ENCODE measurements at places on chromosomes 11 and 22. TPM values are rescaled to one million over a fixed set of nuclear protein-coding genes. Genes with fewer than 3 reads are reported as not detected.

DNA sequence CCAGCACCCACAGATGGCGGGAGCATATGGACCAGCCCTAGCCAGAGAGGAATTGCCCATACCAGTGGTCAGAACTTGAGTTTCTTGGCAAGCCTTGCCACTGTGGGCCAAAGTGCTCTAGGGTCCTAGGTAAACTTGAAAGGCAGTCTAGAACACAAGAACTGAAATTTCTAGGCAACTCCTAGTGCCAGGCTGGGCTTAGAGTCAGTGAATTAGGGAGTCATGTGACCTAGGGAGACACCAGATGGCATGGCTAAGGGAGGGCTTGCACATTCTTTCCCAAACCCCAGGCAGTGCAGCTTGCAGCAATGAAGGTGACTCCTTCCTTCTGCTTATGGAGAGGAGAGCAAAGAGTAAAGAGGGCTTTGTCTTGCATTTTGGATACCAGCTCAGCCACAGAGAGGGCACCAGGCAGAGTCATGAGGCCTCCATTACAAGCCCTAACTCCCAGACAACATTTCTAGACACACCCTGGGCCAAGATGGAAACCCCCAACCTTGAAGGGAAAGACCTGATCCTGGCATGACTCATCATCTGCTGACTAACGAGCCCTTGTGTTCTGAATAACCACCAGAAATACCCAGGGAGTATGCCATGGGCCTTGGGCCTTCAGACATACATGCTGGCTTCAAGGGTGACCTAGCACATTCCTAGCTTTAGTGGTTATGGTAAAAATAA lies 19.2 kb upstream of the OR56A3 start:
- DNase-seq, result no peak
- H3K4me1 ChIP-seq, result no peaks in the 10 kb centered on the region
- no peaks in the 10 kb centered on the region for H3K36me3 ChIP-seq
- H3K27me3 ChIP-seq, result no peaks in the 10 kb centered on the region
- no peak overlapping the region for H3K4me3 ChIP-seq

DNA sequence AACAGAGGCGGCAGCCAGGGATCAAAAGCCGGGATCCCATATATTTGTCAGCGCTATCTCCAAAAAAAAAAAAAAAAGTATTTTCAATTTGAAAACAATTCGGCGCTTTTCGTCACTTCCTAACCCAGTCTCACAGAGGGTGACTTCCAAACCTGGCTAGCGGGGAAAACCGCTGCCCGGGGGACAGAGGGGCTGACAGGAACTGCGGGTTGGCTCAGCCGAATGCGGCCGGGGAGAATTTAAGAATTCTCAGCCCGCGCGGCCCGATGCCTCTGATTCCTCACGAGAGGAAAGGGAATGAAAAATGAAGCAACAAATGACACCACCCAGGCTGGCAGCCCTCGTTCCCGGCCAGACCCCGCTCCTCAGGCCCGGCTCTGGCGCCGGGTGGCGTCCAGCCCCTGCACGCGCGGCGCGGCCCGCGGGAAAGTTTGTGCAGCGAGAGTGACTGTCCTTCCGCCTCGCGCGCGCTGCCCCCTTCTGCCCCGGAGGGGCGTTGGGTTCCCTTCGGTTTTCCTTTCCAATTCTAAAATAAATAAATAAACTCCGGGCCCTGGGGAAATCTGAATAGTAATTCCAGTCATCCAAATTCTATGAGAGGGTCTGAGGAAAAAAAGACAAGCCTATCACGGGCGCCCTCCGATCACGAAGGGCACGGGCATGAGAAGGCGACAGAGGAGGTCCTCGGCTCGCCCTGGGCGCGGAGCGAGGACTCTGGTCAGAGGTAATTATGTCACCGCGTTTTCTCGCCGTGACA lies 4.8 kb upstream of the PAX6 start:
- H3K27me3 ChIP-seq, result peaks cover 61% of the 10 kb centered on the region
- H3K4me3 ChIP-seq, result peak overlapping the region; percentile 84
- H3K27ac ChIP-seq, result no peak overlapping the region
- H3K36me3 ChIP-seq, result no peaks in the 10 kb centered on the region
- no peak for DNase-seq

GRCh38 chr11:116073854-116074837 lies 569.9 kb upstream of the CADM1 start:
- H3K36me3 ChIP-seq, result 0 out of 2 replicates have a peak, but pooled peaks cover 4% of the 10 kb centered on the region
- H3K4me1 ChIP-seq, result no peaks in the 10 kb centered on the region
- DNase-seq, result no peak

DNA sequence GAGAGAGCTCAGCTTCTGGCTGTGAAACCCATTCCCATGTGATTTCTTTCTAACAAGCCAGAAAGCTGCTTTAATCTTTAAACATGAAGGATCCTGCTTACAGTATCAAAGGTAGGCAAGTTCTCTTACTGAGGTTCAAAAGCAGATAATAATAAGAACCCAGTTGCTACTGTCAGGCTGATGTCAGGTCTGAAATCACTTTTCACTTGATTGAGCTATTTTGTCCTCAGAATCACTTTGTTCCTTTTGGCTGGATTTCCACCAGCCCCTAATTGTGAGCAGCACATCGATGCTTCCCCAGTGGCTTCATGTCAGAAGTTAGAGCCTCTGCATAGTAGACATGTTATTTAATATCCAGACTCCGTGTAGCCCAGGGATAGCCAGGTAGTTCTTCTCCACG lies 55.8 kb upstream of the CEP295 start:
- H3K27me3 ChIP-seq, result peaks cover 3% of the 10 kb centered on the region
- no peak overlapping the region for H3K27ac ChIP-seq
- no peak for DNase-seq
- H3K4me1 ChIP-seq, result no peaks in the 10 kb centered on the region
- H3K4me3 ChIP-seq, result no peak overlapping the region

DNA sequence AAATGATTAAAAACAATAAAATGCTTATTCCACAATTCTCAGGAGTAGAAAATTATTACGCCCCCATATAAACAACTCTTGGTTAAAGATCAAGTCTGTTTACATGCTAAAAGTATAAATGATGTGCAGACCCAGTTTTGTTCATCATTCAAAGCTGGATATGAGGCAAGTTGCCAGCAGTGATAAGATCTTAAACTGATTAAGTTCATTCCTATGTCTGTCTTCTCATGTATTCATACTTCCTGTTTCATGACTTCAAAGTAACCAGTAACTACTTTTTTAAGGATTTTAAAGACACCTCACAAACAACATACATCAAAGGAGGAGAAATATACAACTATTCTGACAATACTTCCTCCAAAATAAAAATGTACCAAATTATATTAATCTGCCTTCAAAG lies 55.0 kb upstream of the ARHGAP32 start:
- DNase-seq, result peak; percentile 78
- no peaks in the 10 kb centered on the region for H3K36me3 ChIP-seq
- peak overlapping the region; percentile 56 for H3K4me3 ChIP-seq

DNA sequence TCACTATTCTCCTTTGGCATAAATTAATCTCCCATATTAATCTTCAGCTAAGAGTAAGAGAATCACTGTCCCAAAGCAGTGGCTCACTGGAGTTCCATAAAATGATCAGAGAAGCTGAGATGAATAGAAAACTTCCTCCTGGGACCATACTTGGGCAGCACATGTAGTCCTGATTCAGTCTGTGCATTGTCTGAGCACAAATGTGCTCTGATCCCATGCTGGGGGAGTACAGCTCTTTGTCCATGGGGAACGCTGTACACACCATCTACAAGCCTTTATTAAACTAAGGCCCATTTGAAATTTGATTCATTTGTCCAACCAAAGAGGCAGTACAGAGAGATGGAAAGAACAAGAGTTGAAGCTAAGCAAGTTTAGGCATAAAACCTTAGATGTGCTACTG lies 147.4 kb upstream of the PGR start:
- H3K27me3 ChIP-seq, result no peaks in the 10 kb centered on the region
- H3K36me3 ChIP-seq, result no peaks in the 10 kb centered on the region
- no peak for DNase-seq
- no peak overlapping the region for H3K27ac ChIP-seq

DNA sequence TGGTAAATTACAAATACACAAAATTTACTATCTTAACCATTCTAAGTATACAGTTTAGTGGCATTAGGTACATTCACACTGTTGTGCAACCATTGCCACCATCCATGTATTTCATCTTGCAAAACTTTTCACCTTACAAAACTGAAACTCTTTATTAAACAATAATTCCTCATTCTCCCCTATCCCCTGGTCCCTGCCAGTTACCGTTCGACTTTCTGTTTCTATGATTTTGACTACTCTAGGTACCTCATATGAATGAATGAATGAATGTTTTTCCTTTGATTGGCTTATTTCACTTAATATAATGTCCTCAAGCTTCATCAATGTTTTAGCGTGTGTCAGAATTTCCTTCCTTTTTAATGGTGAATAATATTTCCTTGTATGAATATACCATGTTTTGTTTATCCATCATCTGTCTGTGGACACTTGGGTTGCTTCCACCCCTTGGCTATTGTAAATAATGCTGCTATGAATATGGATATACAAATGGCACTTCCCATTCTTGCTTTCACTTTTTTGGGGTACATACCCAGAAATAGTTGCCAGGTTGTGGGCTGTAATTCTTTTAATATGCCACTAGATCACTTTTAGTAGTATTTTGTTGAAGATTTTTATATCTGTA lies 93.0 kb downstream of the UVRAG start:
- no peak overlapping the region for H3K27ac ChIP-seq
- H3K27me3 ChIP-seq, result no peaks in the 10 kb centered on the region
- DNase-seq, result no peak
- no peak overlapping the region for H3K4me3 ChIP-seq
- no peaks in the 10 kb centered on the region for H3K4me1 ChIP-seq

DNA sequence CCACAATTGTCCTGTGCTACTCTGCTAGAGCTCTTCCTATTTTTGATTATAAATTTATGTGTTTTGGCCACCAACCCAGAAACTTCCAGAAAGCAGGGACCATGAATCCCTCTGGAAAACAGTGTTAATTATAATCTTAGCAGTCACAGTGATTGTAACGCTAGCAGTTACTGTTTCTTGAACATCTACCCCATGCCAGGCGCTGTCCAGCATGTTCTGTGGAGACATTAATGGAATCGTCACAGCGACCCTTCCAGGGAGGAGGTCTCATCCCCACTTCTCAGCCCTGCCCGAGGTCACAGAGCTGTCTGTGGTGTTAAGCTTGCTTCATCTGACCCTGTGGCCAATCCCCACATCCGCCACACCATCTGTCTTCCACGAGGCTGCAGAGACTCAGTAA lies 13.9 kb upstream of the PNPLA5 start:
- peaks cover 4% of the 10 kb centered on the region for H3K27me3 ChIP-seq
- no peaks in the 10 kb centered on the region for H3K36me3 ChIP-seq
- no peak overlapping the region for H3K4me3 ChIP-seq

ABCC8 gene
- total RNA-seq, result not detected

SMTNL1 gene
- total RNA-seq, result not detected

Data from HFFc6 (cell line).